ENCODE measurements at places on chromosomes 6 and 20. TPM values are rescaled to one million over a fixed set of nuclear protein-coding genes. Genes with fewer than 3 reads are reported as not detected.

- DNase-seq, result no peak
Observed at GRCh38 chr6:10421921-10422736, 7.3 kb upstream of the TFAP2A start.

Gene BTNL2
- not detected for total RNA-seq

GRCh38 chr6:33007831-33008400 is 1.5 kb downstream of the HLA-DOA start:
- no peak for DNase-seq

- no peak for DNase-seq
Observed at GRCh38 chr6:135323202-135323668, 142.1 kb downstream of the MYB start.

Gene TSHZ2
- total RNA-seq, result 23.0 TPM

Gene MARCKS
- 0.28 TPM for total RNA-seq

Gene LAMA4
- not detected for total RNA-seq

DNA sequence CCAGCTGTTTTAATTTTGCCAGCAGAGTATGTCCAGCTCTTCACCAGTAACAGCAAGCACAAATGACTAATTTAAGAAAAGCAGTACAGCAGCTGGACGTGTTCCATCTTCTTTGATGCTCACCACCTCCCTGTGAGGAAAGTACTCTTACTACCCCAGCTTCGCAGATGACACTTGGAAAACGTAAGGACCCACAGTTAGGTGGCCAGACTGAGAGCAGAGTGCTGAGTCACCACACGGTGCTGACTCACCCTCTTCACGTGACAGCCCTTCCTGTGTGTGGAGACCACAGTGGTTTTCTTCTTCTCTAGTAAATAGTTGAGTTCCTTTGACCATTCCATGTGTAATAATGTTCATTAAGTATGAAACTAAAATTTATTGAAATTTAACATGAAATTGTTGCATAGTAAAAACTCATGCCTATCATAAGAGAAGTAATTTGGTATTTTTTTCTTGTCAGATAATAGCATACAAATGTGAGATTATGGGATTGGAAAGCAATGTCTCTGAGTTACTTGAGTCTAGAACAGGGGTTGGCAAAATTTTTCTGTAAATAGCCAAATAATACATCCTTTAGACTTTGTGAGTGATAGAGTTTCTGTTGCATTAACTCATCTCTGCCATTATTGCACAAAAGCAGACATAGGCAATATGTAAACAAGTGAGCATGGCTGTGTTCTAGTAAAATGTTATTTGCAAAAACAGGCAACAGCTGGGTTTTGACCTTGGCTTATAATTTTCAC is 76.6 kb downstream of the SLX4IP start:
- DNase-seq, result peak; percentile 67

DNA sequence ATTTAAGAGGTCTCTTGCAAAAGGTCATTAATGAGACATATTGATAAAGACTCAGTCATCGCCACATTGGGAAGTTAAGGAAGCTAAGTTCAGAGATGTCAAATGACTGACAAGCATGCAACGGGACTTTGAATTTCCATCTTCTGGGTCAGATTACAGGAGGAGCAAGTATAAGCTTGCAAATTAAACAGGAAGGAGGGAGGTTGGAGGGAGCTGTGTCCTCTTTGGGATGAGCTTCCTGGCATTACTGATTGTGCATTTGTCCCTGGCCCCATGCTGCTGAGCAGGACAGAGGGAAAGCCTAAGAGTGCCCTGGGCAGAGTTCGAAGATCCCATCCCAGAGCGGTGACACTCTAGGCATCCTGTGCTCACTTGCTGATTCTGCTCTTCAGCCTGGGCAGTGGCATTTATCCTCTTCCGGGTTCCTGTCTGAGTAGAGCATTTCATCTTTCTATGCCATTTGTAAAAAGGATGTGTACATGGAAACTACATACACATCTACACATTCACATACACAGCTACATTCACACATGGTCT is 40.5 kb downstream of the SLC22A1 start:
- no peak for DNase-seq

- DNase-seq, result peak; percentile 51
Observed at GRCh38 chr6:10954590-10955010, 67.7 kb downstream of the SYCP2L start.

Gene SPATA25
- 1.1 TPM for total RNA-seq

Gene CRYBG1
- total RNA-seq, result 27.6 TPM

Gene PI16
- total RNA-seq, result not detected

Measured in activated T-helper 2 cell treated with anti-CD3 and anti-CD28 coated beads, Interferon-gamma antibody, Interleukin-2, Interleukin-4, amounts not matched to agents 10 μg/mL and 5 μg/mL and 100 μg/mL, durations not matched to agents 14 hours and 24 hours and 36 hours (primary cell).